Activated CD4-positive, CD25-positive, alpha-beta regulatory T cell (primary cell): ENCODE measurements at places on chromosomes 1 and 21.

DNA sequence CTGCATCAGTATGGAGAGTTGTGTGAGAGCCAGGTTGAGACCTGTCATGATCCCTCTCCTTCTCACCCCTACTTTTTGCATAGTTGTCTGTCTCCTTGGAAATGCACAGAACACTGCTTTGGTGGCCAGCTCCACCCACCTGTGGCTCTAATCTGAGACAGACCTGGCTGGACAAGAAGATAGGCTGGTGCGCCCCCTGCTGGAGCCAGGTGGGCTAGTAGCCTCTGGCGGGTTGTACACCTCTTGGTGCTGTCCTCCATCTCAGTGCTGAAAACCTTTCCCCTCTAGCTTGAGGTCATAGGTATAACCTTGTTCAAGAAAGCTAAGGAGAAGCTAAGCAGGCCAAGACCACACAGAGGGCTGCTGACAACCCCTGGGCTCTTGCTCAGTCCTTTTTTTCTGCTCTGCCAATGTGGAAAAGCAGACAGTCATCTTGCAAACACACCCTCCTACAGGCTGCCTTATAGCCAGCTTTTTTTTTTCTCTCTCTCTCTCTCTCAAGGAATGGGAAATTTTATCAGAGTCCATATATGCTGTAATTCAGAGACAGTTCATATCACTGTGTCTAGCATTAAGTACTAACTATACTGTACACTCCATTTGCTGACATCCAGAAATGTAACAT lies 58.8 kb upstream of the SPATA6 start:
- DNase-seq: no peak

DNA sequence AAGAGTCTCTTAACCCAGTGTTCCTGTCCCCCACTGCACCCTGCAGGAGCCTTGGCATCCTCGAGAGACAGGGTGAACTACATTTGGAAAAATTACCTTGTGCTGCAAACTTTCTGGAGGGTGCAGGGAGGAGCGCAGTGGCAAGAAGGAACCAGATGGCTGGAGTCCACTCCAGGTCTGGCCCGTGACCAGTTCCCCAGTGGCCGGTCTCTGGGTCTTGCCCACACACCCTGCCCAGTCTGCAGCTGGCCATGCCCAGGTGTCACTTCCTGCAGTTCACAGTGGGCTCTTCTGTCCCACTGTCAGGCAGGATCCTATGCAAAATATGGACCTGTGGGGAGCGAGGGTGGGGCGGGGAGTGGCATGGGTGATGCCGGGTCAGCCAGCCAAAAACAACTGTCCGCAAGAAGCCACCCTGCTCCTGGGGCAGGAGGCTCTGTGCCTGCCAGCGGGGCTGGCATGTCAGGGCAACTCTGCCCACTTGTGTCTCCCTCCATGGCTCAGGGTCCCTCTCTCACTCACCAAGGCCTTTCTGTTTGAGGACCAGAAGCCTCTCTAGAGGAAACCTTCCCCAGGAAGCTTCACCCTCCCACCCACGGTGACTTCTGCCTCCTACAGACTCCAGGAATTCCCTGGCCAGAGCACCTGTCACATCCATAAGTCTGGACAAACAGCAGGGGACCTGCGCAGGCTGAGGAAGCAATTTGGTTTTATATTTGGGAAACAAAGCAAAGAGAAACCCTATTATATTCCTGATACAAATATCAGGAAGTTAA lies 55.6 kb downstream of the KIF21B start:
- no peak for DNase-seq

DNA sequence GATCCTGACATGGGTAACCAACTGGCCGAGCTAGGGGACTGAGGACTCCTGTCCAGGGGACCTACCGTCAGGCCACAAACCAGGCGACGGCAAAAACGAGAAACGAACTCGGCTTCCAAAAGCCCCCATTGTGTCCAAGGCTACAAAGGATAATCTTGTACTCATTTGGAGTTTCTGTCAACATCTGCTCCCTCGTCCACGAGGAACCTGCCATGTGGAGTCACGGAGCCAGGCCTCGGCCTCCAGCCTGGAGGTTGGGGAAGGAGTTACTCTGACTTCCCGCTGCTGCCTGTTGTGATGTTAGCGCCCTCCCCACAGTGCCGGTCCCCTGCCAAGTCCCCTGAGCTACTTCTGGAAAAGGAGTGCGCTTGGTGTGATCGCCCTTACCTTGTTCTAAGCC lies 7.3 kb downstream of the KRTAP10-1 start:
- no peak for DNase-seq

DNA sequence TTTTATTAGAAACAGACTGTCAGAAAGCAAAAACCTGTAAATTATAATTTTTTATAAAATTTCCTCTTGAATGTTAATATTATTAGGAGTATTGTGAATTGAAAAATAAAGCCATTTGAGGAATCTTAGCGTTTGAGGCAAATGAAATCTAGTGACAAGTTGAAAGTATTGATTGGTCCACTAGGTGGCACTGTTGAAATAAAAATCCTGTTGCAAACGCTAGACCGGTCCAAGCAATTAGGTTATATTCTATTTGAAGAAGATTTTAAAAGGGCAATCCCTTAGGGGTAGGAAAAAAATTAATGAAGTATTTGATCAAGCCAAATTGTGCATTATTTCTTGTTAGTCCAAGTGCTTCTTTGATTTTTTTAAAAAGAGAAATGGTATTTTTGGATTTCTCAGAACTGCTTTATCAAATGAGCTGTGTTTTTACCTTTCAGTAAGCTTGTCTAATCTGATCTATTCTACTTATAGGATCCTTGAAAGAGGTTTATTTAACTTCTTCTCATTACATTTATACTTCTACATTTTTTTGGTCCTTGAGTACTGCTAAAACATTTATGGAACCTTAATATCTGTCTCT lies 57.7 kb downstream of the ATG4C start:
- no peak for DNase-seq

DNA sequence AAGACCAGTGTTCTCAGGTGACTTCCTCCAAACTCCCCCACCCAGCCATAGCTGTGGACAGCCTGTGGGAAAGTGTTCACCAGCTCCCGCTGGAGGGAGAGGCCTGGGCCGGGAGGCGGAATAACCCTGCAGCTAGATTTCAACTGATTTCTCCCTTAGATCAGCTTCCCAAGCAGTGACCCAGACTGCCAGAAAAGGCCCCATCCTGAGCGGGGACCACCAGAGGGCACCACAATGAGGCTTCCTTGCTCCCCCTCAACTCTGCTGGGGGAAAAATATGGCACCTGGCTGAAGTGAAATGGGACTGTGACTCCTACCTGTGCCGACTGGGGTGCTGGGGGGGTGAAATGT lies 50.8 kb downstream of the RHBG start:
- DNase-seq: no peak

GRCh38 chr1:36879613-36880012 lies 154.7 kb downstream of the GRIK3 start:
- DNase-seq: no peak
